ENCODE measurements at places on chromosomes 2 and 18. TPM values are rescaled to one million over a fixed set of nuclear protein-coding genes. Genes with fewer than 3 reads are reported as not detected.

DNA sequence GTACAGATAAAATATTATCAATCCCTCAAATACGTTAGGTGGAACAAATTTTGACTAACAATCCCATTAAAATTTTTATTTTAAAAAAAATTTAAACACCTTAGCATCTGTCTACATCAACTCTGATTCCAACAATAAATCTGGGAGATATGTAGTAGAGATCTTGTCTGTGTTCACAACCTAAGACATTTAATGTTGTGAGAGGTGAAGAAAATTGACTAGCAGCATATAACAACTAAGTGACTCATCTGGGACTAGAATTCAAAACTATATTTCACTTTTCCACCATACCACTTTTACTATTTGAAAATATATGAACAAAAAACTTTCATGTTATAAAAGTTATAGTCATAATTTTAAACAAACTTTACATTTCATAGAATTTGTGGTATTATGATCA is 97.9 kb downstream of the ATAD2B start:
- DNase-seq = no peak

- no peak for DNase-seq
These were observed 121.8 kb downstream of the SLC8A1 start for GRCh38 chr2:40330096-40330495.

DNA sequence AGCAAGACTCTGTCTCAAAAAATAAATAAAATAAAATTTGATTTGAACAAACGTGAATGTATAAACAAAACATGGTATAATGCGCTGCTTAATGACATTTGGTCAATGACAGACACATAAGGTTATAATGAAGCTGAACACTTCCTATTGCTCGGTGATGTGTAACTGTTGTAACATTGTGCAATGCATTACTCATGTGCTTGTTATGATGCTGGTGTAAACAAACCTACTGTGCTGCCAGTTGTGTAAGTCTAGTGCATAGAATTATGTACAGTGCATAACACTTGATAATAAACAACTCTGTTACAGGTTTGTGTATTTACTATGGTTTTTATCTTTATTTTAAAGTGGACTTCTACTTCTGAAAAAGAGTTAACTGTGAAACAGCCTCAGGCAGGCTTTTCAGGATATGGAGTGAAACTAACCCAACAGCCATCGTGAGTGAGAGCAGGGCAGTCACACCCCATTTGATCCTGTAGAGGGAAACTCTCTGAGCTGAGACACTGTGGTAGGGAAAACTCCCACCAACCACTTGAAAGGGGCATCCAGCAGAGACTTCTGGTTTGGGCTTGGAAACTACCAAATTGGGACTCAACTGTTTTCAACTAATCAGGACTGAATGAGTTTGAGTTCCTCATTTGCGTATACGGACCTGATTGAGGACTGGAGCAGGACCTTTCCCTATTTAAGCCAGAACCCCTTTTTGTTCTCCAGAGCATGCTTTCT is 8.7 kb upstream of the RPRD1A start:
- DNase-seq = no peak

The ABHD1 gene
- polyA plus RNA-seq = 0.27 TPM

- no peak for DNase-seq
These were observed 44.9 kb downstream of the APLF start for GRCh38 chr2:68512326-68512725.

GRCh38 chr2:54009549-54009948 is 38.8 kb upstream of the PSME4 start:
- no peak for DNase-seq

GRCh38 chr2:221518935-221519625 is 53.0 kb downstream of the EPHA4 start:
- DNase-seq = no peak

All from pancreas (tissue), 10 donors.